NCI-H1105 (cell line): ENCODE measurements at places on chromosomes 13 and 19.

DNA sequence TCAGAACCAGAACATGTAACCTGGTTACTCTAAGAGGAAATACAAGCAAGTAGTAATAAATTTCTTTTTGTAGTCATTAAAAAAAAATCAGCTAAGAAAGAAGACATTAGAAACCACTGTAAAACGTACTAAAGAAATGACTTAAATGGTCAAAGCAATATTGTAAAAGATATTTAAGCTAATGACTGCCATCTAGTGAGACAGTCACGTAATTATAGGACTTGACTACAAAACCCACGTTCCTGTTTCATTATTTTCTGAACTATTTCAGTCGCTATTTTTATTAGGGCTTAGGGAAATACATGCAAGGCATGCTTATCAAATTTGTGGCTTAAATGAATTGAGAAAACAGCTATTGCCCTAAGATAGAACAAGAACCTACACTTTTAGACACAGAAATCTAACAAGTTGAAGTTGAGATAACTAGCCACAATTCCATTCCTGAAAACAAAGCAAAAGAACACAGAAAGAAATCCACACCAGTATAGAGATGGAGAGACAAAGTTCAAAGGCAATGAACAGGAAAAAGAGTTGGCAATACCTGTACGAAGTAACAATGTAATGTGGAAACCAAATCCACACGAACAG, 17.9 kb downstream of the ALG5 start:
- DNase-seq, result peak; percentile 15

- peak; percentile 96 for DNase-seq
Measured at GRCh38 chr19:18894254-18895037, 1.5 kb downstream of the CERS1 start.

GRCh38 chr19:50721441-50722137, 1.6 kb upstream of the CLEC11A start:
- no peak for DNase-seq

DNA sequence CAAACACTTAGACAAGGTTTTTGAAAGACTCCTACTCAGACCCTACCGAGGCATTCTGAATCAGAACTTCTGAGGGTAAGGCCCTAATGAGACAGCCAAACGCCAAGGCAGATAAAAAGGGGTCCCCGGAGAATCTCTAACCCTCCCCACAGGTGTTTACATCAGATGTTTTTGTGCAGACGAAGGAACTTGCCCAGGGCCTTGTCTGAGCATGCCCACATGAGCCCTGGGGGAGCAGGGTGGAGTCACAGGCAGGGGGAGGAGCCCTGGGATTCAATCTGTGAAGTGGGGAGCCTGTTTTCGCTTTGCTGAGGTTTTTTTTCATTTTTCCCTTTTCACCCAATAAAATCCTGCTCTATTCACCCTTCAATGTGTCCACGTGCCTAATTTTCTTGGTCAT, 61.6 kb upstream of the MED4 start:
- DNase-seq, result no peak

DNA sequence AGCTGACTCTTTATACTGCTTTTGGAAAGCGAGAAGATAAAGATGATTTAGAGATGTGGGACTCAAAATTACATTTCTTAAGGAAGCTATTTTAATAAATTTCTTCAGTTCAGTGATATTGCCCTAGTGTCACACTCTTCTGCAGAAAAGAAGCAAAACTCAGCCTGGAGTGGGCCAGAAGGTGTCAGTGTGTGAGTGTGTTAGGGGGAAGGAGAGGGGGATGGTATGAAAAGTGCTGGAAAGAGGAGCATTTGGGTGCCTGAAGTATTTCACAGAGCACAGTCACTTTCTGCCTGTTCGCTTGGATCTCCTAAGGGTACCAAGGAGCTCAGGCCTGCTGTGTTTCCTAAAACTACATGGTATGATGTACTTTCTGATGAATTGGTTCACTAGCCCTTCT, 84.5 kb upstream of the FRY start:
- no peak for DNase-seq

DNA sequence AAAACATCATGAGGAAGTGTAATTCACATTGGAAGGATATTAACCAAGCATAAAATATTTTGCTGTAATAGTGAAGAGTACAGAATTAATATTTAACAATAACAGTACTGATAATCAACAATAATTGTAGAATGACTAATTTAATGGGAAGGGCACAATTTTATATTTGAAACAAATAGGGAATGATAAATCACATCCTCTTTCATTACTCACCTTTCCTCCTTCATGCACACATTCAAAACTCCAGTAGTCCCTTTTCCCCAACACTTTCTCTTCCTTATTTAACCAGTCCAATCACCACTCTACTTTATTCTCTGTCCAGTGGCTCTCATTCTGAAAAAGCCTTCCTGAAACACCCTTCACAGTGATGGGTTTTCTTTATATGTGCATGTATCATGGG, 110.8 kb upstream of the POSTN start:
- DNase-seq, result no peak

DNA sequence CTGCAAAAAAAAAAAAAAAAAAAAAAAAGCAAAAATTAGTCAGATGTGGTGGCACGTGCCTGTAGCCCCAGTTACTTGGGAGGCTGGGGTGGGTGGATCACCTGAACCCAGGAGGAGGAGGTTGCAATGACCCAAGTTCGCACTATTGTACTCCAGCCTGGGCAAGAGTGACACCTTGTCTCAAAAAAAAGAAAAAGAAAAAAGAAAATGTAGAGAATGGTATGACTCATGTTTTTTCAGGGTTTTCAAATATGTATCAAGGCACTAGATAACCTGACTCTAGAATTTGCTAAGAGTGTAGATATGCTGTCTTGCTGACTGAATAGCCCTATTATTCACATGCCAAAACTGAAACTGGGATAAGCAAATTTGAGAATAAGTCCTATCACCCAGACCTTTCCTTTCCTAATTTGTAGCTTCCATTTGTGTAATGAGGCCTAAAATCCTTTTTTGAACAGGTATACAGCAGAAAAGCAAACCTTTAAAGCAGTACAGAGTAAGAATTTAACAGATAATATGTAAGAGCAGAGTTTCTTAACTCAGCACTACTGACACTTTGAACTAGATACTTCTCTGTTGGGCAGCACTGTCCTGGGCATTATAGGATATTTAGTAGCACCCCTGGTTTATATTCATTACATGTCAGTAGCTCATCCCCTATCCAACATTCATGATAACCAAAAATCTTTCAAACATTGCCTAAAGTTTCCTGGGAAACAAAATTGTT, 108.6 kb downstream of the ELF1 start:
- no peak for DNase-seq

DNA sequence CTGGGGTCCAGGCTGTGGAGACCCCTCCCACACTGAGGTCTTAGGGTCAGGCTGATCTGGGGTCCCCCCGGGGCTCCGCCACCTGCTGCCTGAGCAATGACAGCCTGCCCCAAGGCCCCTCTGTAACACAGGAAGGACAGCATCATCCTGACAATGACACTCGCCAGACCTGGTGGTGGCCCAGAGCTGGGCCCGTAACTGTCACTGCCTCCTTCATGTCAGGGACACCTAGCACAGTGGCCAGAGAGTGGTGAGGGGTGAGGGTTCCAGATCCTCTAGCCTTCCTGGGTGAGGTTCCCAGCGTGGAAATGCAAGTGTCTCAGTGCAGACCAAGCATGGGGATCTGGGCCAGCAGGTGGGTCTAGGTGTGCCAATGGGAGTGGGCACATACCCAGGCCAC, 27.8 kb downstream of the OPA3 start:
- DNase-seq, result no peak

GRCh38 chr13:42377640-42378382, 105.9 kb downstream of the AKAP11 start:
- no peak for DNase-seq

DNA sequence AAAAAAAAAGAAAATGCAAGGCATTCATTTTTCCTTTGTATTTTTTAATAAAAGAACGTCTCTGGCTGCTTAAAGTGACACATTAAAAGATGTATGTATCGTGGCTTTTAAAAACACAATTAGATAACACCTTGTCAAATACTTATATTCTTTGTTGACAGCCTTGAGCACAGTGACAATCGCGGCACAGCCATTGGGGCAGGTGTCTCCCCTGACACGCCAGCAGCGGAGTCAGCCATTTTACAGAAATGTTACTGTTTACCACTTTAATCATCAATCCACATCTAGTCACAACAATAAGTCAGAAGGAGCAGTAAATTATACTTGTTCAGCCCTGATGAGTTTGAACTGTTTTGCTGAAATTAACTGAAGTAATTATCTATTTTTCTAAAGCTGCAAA, 224.1 kb downstream of the ZNF536 start:
- no peak for DNase-seq

- no peak for DNase-seq
Measured at GRCh38 chr13:20064128-20064527, 96.7 kb downstream of the GJA3 start.

GRCh38 chr13:32407854-32408253, 20.1 kb downstream of the N4BP2L1 start:
- no peak for DNase-seq

DNA sequence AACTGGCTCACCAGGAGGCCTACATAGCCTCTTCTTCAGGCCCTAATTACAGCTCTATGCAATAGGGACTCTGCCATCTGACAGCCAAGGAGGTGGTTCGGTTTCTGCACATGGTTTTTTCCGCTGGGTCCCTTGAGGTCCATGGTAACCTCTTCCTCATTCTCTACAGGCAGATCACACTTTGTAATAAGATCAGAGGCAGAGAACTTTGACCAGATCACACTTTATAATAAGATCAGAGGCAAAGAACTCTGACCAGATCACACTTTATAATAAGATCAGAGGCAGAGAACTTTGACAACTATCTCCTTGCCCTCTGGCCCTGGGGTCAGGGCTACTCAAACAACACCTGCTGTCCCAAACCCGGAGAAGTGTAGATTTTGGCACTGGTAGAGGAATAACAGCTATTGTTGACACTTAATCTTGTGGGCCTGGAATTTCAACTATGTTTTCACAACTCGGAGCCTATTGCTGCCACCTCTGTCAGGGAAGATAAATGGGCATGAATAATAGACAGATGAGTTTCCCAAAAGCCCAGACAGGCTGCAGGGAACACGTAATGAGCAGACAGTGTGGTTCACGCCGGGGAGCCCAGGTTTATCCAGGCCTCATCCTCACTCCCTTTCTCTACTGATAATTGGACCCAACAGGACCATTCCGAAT, 246.1 kb downstream of the UQCRFS1 start:
- no peak for DNase-seq

DNA sequence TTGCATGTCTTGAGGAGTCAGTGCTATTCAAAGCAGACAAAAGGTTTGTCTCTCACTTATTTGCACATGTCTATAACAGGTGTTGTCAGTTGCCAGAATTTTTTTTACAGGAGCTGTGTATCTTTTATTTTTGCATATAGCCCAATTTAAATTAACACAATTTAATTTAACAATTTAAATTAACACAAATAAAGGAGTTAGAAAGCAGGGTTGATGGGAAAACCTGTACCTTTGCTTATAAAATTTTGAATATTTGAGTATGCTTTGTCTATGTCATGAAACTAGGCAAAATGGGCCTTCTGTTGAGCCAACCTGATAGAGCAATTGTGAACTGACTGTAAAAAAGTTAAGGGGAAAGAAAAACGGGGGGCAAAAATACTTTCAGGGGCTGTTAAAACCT, 78.0 kb downstream of the MAP4K1 start:
- DNase-seq, result no peak

DNA sequence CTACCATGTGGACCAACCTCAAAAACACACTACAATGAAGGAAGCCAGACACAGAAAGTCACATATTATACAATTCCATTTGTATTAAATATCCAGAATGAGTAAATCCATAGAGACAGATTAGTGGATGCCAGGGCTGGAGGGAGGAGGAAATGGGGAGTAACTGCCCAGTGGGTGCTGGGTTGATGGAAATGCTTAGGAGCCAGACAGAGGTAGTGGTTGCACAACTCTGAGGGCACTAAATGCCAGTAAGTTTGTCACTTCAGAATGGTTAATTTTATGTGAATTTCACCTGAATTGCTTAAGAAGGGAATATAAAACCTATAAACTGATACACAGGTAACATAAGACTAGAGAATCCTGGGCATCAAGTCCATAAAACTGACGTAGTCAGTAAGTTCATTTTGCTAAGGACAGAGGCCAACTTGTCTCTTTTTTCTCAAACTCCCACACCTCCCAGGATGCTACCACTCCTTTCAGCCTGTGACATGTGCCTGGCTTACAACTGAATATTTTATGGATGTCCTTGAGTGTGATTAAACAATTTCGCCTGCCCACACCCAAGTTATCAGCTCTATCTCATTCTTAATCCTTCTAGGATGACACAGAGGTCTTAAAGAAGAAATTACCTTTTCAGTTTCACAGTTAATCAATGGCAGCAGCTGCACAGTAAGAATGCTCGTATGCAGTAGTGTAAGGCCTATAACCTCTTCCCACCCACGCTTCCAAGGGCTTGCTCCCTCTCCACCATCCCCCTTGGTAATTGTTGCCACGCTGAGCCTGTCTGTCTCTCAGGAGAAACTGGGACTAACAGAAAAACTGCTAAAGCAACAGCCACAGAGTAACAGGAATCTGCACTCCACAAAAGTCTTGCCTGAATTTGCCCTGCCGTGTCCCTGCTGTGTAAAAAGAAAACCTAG, 5.9 kb upstream of the MLNR start:
- no peak for DNase-seq

DNA sequence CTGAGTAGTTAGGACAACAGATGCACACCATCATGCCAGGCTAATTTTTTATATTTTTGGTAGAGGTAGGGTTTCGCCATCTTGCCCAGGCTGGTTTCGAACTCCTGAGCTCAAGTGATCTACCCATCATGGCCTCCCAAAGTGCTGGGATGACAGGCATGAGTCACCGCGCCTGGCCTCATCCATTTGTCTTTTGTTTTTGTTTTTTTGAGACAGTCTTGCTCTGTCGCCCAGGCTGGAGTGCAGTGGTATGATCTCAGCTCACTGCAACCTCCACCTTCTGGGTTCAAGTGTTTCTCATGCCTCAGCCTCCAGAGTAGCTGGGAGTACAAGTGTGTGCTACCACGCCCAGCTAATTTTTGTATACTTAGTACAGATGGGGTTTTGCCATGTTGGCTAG, 57.0 kb downstream of the DNM2 start:
- no peak for DNase-seq

GRCh38 chr19:33290082-33290815, 12.1 kb downstream of the CEBPA start:
- DNase-seq, result no peak

GRCh38 chr19:54207983-54208783, 7.5 kb downstream of the RPS9 start:
- no peak for DNase-seq

- no peak for DNase-seq
Measured at GRCh38 chr13:33999811-34000605, 182.1 kb downstream of the RFC3 start.

GRCh38 chr13:92805766-92806165, 420.8 kb upstream of the GPC6 start:
- DNase-seq, result no peak

DNA sequence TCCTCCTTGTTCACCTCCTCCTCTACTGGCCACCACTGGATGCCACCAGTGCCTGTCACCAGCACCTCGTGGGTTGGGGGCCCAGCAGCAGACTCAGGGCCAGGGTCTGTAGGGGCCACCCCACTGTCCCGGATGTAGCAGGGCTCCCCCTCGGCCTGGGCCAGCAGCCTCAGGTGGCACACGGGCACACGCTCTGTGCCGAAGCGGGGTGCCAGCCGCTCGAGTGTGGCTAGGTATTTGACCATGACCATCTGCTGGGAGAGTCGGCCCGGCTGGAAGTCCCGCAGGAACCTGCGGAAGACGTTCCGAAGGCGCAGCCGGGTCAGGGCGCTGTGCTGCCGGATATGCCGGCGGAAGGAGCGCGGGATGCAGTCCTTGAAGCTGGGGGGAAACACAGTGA, 14.9 kb downstream of the TYK2 start:
- DNase-seq, result no peak

GRCh38 chr13:110354715-110355473, 47.8 kb downstream of the COL4A2 start:
- no peak for DNase-seq

- DNase-seq, result no peak
Measured at GRCh38 chr19:3187662-3188511, 2.2 kb downstream of the NCLN start.
